ENCODE measurements at places on chromosomes 6 and 20.

DNA sequence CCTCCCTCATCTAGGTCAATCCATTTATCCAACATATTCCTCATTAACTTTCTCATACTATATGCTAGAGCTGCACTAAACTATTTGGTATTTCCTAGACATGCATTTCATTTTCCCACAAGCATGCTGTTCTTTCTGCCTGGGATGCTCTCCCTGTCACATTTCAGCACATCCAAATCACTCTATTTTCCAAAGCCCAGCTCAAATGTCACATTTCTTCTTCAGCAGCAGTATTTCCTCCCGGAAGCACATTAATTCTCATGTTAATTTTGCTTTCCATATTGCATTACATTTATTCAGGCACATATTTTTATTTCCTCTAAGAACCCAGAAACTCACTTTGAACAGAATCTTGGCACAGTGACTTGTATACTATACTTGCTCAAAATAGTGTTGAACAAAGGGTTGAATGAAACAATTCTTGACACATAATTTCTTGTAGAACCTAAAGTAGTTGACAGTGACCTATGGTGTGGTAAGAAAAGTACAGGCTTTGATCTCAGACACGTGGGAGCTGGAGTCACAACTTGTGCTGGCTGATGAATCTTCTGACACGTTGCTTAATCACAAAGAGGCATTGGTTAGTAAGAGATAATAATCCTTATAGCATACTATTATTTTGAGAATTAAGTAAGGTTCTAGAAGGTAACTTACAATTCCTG is 30.8 kb upstream of the CD2AP start:
- no peak for DNase-seq

GRCh38 chr6:8852332-8852731 is 417.0 kb upstream of the SLC35B3 start:
- no peak for DNase-seq

DNA sequence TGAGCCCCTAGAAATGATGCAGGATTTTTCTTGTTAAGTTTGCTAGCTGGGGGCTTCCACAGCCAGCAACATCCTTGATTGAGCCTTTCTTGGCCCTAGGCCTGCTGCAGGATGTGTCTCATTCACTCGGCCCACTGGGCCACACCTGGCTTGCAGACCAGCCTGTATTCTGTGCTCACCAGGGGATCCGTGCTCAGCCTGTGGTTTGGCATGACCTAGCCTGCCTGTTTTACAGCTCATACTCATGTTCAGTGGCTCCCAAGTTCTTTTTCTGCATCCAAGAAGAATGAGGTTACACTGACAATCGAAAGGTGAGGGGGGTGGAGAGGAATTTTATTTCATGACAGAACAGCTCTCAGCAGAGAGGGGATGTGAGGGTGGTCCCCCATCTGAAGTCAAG is 263.4 kb downstream of the RIMS1 start:
- DNase-seq: no peak

GRCh38 chr6:79277109-79277508 is 42.6 kb upstream of the HMGN3 start:
- DNase-seq: peak; percentile 14

GRCh38 chr6:321536-322258 is 29.4 kb downstream of the DUSP22 start:
- DNase-seq: no peak

DNA sequence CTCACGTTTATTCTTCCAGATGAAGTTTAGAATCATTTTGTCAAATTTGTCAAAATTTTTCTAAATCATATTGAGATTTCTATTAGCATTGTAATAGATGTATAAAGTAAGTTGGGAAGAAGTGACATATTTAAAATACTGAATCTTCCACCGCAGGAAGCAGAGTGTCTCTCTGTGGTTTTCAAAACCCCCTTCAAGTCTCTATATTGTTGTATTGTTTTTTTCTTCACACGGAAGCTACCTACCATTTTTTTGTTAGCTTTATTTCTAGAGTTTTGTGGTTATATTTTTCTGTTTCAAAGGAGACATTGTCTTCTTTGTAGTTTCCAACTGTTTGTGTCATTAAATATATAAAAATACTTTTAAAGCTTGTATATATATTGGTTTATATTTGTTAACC is 188.6 kb downstream of the ZDHHC14 start:
- no peak for DNase-seq

- peak; percentile 95 for DNase-seq
Observed at GRCh38 chr6:27684264-27685211, 211.6 kb upstream of the ZNF184 start.

DNA sequence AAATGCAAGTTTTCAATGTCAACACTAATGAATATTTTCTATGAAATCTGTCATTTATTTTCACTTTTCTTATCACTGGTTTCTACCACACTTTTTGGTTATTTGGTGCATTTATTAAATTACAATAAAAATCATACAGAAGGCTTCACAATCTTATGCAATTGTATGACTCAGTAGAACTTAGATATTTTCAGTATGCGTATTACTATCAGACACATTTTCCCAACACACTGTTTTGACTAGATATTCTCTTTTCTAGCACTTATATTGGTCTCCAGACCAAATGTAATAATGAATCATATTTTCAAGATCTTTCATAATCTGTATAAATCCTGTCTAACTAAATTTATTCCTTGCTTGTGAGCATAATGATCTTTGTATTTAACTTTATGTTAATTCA is 74.1 kb downstream of the FAM83B start:
- peak; percentile 56 for DNase-seq

GRCh38 chr6:36659271-36659670 is 19.2 kb upstream of the CDKN1A start:
- DNase-seq: peak; percentile 28

- DNase-seq: peak; percentile 47
Observed at GRCh38 chr20:44717986-44718385, 2.8 kb downstream of the CCN5 start.

GRCh38 chr6:36068586-36068985 is 41.0 kb downstream of the MAPK14 start:
- DNase-seq: no peak

- no peak for DNase-seq
Observed at GRCh38 chr6:2179950-2180349, 65.5 kb downstream of the GMDS start.

DNA sequence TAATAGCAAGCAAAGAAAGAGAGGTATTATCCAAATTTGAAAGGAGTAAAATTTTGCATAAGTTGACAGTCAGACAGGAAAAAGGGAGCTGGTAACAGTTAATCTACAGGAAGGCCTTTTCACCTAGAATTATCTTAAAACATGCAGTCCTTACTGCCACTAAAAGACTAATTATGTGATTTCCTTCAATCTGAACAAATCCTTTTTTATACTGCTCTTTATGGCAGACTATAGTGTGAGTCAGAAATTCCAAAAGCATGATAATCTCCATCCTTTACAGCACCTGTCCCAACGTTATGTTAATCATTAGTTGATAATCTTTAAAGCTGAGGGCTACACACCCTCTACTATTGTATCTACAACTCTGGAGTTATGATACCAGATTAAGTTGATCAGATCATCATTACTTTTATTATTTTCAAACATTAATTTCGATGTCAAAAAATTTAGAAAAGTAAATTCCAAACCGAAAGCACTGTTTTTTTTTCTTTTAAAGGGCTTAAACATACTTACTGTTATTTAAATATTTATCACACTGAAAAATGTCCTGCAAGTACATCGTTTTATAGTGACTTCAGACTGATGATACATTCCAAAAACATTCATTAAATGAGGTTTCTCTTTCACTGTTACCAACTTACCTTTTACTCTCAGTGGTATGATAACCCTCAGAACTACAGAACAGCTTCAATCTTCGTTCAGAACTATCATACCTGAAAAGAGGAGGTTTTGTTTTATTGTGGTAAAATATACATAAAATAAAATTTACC is 33.2 kb upstream of the AKAP7 start:
- DNase-seq: peak; percentile 66

- DNase-seq: no peak
Observed at GRCh38 chr20:60087563-60088105, 129.4 kb downstream of the CDH26 start.

DNA sequence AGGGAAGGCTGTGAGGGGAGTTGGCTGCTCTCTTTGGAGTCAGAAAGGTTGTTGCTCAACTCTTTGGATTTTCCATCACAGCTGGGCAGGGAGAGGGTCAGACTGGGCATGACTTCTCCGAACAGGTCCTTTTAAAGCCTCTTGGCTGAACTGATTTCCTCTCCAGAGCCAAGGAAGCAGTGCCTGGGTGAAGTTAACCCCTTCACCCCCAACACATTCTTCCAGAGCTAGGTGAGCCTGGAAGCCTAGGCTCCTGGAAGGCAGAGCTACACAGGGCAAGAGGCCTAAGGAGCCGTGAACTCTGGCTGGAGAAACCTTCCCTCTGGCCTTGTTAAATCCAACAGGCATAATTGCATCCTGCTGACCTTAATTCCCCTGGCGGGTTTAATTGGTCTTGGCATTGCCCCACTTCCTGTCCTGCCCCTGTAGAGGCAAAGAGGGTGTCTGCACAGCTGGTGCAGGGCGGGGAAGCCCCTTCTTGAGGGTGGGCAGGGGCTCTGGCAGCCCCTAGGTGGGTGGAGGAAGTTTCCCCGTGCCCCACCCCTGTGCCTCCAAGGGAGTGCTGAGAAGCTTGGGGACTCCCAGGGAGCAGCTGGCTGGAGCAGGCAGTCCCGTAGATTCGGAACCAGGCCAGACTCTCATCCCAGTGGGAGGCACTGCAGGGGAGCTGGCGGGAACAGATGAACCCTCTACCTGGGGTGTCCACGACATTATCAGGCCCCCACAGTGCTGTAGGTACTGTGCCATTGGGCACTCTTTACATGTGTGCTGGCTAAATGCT is 3.6 kb upstream of the MYLK2 start:
- no peak for DNase-seq

- DNase-seq: no peak
Observed at GRCh38 chr6:109052852-109053251, 41.8 kb downstream of the SESN1 start.

- no peak for DNase-seq
Observed at GRCh38 chr6:5729813-5730517, 276.8 kb downstream of the NRN1 start.

GRCh38 chr6:166862978-166863530 is 93.3 kb downstream of the RNASET2 start:
- DNase-seq: no peak

DNA sequence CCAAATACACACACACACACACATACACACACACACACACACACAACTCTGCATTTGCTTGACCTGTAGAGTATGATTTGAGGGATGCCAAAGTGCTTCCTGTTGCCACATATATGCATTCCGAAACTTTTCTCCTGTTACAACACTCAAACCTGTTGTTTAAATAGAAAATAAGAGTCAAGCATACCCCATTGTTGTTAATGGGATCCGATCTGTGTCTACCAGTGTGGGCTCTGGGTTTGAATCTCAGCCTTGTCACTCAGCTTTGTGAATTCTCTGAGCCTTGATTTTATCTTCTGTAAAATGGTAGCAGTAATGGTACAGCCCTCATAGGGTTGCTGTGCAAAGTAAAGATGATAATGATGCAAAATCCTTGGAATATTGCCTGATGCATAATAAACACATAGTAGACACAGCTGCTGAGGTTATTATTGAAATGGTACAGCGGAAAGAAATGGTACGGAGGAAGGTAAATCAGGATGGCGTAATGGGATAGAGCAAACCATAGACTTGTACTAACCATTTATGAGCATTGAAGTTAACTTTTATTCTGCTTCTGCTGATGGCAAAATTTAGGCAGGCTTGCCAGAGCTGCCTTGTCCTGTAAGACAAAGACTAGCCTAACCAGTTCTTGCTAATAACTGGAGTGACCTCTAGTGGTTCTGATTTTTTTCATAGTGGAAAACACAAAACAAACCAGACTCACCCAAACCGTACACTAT is 113.5 kb upstream of the PHACTR1 start:
- peak; percentile 76 for DNase-seq

- no peak for DNase-seq
Observed at GRCh38 chr6:81669445-81669844, 83.0 kb downstream of the TENT5A start.

DNA sequence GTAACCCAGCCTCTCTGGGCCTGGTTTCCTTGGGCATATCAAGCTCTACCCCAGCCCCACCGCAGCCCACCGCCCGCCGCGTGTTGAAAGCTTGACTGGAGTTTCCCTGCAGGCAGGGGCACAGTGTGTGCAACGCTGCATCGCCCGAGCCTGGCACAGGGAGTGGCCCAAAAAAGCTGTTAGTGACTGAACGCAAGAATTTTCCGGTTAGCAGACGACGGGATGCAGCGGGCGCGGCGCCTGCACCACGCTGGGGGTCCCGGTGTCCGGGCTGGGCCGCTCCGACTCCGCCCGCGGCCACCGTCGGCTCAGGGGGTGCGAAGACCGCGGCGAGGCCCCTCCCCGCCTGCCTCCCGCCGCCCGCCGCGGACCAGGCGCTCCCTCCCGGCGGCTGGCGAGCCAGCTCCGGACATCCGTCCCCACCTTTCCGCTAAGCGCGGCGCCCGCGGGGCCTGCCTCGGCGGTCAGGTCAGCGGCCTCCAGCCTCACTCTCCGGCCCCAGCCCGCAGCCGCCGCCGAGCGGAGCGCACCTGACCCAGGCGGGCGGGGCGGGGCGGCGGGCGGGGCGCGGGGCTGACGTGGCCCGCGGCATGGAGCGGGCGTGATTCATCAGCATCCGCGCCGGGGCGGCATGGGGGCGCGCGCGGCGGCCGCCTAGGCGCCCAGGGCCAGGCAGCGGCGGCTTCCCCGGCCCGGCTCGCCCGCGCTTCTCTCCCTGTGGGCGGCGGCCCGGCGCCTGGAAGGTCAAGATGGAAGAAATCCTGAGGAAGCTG is at the start of gene ARFGEF3:
ARFGEF3 (plus strand) TSS at position 602 of the 773 bp plus-strand sequence; CDS start at position 750, 148 bp downstream.
- peak; percentile 69 for DNase-seq

- no peak for DNase-seq
Observed at GRCh38 chr20:24779131-24779530, 169.9 kb upstream of the CST7 start.

GRCh38 chr6:132495604-132496079 is 17.3 kb downstream of the STX7 start:
- DNase-seq: no peak

DNA sequence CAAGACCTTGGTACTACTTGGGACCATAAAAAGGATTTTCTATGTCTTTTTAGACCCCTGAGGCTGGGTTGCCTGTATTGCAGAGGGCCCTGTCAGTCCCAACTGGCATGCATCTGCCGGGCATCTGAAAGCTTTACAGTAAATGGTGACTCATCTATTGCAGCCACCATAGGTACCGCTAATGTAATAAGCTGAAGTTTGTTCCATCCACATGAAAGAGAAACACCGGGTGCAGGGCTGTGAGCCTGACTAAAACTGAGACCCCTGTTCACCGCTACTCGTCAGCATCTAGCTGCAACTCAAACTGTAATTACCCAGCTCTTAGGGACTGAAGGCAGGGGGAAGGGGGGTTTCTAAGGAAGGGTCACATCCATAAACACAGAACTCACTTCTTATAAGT is 49.5 kb downstream of the TRERF1 start:
- DNase-seq: peak; percentile 71

DNA sequence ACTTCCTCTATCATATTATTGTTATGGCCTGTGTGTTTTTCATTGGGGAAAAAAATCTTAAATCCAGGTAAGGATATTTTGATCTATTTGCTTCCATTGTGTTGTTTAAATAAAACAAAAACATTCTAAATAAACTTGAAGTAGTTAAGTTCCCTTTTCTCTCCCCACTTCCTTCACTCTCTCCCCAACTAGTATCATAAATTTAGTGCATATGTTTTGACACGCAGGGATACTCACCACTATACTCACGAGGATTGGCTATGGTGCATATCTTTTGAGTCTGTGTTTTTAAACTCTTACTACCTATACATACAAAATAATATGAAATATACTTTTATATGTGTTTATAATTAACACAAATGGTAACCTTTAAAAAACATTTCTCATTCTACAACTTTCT is 5.2 kb downstream of the TTLL9 start:
- no peak for DNase-seq
